ENCODE measurements at places on chromosomes 1 and 21. TPM values are rescaled to one million over a fixed set of nuclear protein-coding genes. Genes with fewer than 3 reads are reported as not detected.

STUM gene
- 0.07 TPM for total RNA-seq

PCAT6 gene
- total RNA-seq: 0.86 TPM

CAMK1G gene
- total RNA-seq: not detected

CSMD2 gene
- not detected for total RNA-seq

PLA2G2C gene
- not detected for total RNA-seq

LMX1A gene
- not detected for total RNA-seq

- no peaks in the 10 kb centered on the region for H3K36me3 ChIP-seq
- no peaks in the 10 kb centered on the region for H3K27me3 ChIP-seq
- H3K4me1 ChIP-seq: no peaks in the 10 kb centered on the region
Observed at GRCh38 chr1:117641536-117641935, 35.7 kb downstream of the TENT5C start.

DNA sequence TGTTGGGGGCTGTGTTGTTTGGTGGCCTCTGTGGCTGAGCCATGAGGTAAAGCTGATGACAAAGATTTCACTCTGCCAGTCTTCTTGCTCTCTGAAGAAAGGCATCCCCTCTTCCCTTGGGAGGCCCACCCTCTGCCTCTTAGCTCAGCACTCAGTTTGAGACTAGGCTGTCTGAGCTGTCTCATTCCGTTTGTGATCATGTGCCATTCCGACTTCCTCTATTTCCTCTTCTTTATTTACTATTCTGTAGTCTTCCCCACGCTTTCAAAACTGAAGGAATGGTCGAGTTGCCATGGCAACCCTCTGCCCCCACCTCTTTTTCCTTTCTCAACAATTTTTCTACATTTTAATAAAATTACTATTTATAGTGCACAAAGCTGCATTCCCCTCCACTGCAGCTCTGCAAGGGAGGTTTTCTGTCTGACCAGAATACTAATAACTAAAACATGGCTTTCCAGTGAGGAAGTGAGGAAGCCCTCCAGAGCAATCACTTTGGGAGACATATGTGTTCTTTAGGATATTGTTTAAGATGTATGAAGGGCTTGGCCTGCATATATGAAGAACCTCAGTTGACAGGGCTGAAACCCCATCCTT, 30.8 kb downstream of the KCNA3 start:
- no peaks in the 10 kb centered on the region for H3K27me3 ChIP-seq
- H3K4me3 ChIP-seq: no peak overlapping the region
- H3K27ac ChIP-seq: no peak overlapping the region
- H3K36me3 ChIP-seq: no peaks in the 10 kb centered on the region
- no peak for DNase-seq

DNA sequence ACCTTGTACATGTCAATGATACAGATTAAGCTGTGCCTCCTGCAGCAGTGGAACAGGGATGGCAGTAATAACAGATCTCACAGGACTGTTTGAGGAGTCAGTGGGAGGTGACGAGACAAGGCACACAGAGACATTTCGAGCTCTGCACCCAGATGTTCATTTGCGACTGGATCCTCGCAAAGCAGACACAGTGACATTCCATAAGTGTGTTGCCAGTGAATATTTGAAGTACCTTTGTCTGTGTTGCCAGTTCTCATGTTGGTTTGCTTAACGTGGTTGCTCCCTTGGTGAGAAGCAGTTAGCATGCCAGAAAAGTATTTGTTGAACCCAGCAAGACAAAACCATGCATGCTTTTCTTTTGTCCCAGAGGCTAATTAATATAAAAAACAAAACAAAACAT, 67.0 kb downstream of the NID1 start:
- no peaks in the 10 kb centered on the region for H3K27me3 ChIP-seq
- no peak overlapping the region for H3K27ac ChIP-seq
- peaks cover 5% of the 10 kb centered on the region for H3K36me3 ChIP-seq
- DNase-seq: no peak

DNA sequence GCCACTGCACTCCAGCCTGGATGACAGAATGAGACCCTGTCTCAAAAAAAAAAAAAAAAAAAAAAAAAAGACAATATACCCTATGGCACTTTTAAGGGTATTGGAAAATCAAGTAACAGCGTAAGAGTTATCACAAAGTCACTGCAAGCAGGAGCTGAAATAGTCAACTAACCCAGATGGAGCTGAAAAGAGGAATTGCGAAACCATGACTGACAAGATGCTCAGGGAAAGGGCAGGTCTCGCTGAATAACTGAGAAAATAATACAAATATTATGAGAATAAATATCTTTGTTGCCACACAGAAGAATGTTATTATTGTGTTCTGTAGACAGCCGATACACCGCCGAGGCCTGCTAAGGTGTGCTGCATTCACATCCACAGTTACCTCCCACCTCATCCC, 17.8 kb downstream of the HLCS start:
- no peak for DNase-seq
- H3K27ac ChIP-seq: no peak overlapping the region
- H3K4me3 ChIP-seq: no peak overlapping the region
- H3K4me1 ChIP-seq: no peaks in the 10 kb centered on the region
- H3K36me3 ChIP-seq: no peaks in the 10 kb centered on the region
- H3K27me3 ChIP-seq: no peaks in the 10 kb centered on the region

DNA sequence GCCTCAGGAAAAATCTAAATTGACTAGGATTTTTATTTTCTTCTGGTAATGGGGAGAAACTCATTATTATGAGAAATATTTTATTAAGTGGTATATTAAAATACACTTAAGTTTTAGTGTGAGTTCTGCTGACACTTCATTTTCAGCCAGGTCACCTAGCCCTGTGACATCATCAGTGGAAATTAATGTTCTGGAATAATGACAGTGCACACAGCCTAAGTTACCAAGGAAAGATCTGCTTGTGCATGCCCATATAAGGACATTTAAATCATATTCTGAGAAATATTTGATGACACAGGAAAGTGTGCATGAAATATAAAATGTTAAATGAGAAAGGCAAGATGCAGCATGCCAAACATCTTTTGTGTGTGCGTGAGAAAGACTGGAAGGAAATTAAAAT, 102.0 kb downstream of the KIF14 start:
- H3K36me3 ChIP-seq: no peaks in the 10 kb centered on the region
- H3K4me3 ChIP-seq: no peak overlapping the region
- DNase-seq: no peak
- H3K4me1 ChIP-seq: no peaks in the 10 kb centered on the region
- H3K27ac ChIP-seq: no peak overlapping the region

- DNase-seq: no peak
- H3K4me1 ChIP-seq: no peaks in the 10 kb centered on the region
- no peaks in the 10 kb centered on the region for H3K36me3 ChIP-seq
- H3K4me3 ChIP-seq: no peak overlapping the region
- H3K27ac ChIP-seq: no peak overlapping the region
- H3K27me3 ChIP-seq: no peaks in the 10 kb centered on the region
Observed at GRCh38 chr1:233269656-233270055, 25.9 kb downstream of the PCNX2 start.

DNA sequence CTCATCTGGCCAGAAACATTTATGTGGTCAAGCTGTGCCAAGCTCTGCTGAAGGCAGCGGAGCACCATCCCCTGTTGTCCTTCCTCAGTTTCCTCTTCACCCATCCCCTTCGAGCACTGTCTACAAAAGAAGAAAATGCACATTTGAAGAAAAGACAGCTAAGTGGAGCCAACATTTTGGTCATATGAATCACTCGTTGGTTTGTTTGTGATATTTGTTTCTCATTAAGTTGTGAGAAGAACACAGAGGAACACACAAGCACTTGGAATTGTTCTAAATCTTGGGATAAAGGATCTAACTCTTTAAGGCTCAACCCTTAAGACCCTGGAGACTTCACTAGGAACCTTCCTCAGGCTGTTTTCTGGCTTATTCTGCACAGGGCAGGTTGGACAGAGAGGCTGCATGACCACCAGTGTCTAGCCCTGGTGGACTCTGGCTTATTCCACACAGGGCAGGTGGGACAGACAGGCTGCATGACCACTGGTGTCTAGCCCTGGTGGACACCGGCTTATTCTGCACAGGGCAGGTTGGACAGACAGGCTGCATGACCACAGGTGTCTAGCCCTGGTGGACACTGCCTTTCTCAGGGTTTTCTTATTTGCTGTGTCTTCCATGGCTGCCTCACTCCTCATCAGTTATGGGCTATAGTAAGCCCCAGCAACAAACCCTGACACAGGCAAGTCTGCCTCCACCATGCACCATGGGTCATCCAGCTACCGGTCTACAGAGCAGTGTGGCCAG, 35.3 kb upstream of the COL6A2 start:
- H3K4me3 ChIP-seq: no peak overlapping the region
- no peaks in the 10 kb centered on the region for H3K27me3 ChIP-seq
- no peaks in the 10 kb centered on the region for H3K4me1 ChIP-seq
- no peak overlapping the region for H3K27ac ChIP-seq
- DNase-seq: no peak

DNA sequence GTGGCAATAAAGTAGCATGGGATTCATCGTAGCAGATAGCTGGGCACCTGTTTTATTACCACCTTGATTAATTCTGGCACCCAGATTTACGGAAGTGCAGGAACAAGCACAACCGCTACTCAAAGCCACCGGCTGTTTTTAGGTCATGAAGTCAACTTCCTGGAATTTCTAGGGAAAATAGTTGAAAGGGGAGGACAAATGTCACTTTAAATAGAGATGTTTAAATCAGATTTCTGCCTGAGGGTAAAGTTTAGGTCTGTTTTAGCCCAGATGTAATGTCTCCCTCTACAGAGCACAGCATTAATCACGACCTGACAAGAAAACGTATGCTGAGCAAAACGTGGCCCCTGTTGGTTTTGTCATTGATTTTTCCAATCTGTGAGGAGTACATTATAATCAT, 8.0 kb downstream of the ADGRL2 start:
- no peak for DNase-seq
- H3K4me1 ChIP-seq: no peaks in the 10 kb centered on the region
- no peak overlapping the region for H3K4me3 ChIP-seq
- no peaks in the 10 kb centered on the region for H3K27me3 ChIP-seq
- H3K36me3 ChIP-seq: no peaks in the 10 kb centered on the region

DNA sequence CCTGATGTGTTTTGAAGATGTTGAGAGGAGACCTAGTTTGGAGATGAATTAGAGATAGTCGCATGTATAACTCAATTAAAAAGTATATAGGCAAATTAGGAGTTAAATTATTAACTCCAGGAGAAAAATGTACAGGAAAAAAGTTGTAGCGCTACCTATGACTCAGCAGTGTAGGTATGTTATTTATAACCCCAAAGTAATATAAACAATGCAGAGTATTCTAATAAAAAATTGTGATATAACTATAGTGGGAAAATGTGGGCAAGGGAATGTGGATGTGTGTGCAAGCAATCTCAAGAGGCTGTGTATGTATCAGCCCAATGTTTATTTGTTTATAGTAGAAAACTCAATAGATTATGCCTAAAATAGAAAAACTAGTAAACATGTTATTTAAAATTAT, 144.5 kb downstream of the BRINP2 start:
- no peak for DNase-seq
- no peaks in the 10 kb centered on the region for H3K27me3 ChIP-seq
- H3K27ac ChIP-seq: no peak overlapping the region
- no peaks in the 10 kb centered on the region for H3K4me1 ChIP-seq
- no peaks in the 10 kb centered on the region for H3K36me3 ChIP-seq

DNA sequence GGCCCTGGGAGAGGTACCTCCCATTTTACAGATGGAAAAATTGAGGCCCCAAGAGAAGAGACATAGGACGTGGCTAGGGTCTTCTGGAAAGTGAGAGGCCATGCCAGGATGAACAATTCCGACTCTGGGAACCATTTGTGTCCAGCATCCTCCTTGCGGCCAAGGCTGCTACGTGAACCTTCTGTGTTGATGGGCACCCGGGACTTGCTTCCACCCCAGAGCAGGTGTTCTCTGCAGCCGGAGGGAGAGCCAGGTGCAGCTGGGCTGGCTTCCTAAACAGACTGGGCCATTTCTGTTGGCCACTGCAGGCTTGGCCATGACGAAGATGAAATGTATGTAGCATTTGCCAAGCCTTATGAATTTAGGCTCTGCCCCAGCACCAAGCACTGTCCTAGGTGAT, 118.9 kb downstream of the PRDM2 start:
- no peak for DNase-seq
- no peaks in the 10 kb centered on the region for H3K36me3 ChIP-seq
- no peak overlapping the region for H3K27ac ChIP-seq
- no peak overlapping the region for H3K4me3 ChIP-seq
- peaks cover 2% of the 10 kb centered on the region for H3K4me1 ChIP-seq

GRCh38 chr1:43511394-43511793, 19.3 kb upstream of the PTPRF start:
- H3K4me1 ChIP-seq: no peaks in the 10 kb centered on the region
- H3K27ac ChIP-seq: no peak overlapping the region
- no peaks in the 10 kb centered on the region for H3K36me3 ChIP-seq
- no peak for DNase-seq
- H3K27me3 ChIP-seq: no peaks in the 10 kb centered on the region

DNA sequence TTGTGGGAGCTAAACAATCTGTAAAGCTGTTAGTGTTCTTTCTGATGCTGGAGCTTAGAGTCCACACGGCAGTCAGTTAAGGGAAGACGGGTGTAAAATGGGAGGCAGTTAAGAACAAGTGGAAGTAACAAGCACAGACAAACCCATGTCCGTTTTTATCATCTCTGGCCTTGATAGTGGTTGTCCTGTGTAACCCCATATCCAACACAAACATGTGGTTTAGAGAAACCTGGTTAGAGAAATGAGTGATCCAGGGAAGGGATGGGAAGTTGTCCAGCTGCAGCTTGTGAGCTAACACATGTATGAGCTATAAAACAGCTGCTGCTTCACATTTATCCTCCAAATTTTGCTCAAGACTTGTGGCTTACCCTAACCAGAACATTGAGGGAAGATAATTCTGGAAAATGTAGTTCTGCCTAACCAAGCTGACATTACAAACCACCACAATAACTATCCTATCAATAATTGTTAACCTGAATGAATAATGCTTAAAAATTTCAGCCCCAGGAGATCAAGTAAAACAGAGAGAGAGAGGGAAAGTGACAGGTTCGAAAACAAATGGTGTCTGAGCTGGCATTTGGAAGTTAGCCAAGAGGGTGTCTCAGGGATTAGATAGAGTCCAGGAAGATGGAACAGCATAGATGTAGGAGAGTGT, 10.6 kb upstream of the C1orf162 start:
- H3K4me1 ChIP-seq: no peaks in the 10 kb centered on the region
- no peak overlapping the region for H3K4me3 ChIP-seq
- H3K27ac ChIP-seq: no peak overlapping the region
- no peak for DNase-seq
- no peaks in the 10 kb centered on the region for H3K27me3 ChIP-seq
- peaks cover 36% of the 10 kb centered on the region for H3K36me3 ChIP-seq

DNA sequence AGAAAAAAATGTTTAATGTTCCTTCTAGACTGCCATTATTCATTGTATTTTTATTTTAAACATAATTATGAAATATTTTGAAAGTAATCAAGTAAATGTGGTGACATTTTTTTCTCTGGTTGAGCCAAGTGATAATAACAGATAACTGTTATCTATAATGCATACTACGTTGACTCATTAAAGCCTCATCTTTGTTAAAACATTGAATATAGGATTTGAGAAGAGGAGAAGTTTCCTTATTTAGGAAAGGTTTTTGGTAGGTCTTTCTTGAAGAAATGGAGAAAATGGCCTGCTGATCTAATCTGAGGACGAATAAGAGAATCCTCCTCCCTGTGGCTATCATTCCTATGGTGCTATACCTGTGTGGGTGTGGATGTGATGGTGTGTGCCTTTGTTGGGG, 89.0 kb downstream of the NFIA start:
- H3K4me3 ChIP-seq: no peak overlapping the region
- DNase-seq: no peak
- no peaks in the 10 kb centered on the region for H3K36me3 ChIP-seq
